CD4-positive, alpha-beta memory T cell (primary cell): ENCODE measurements at places on chromosomes 12 and 14. TPM values are rescaled to one million over a fixed set of nuclear protein-coding genes. Genes with fewer than 3 reads are reported as not detected.

GRCh38 chr14:99256483-99256874 is 15.5 kb downstream of the BCL11B start:
- peaks cover 45% of the 10 kb centered on the region for H3K36me3 ChIP-seq
- H3K27ac ChIP-seq = peak overlapping the region; percentile 98
- no peaks in the 10 kb centered on the region for H3K27me3 ChIP-seq
- peak overlapping the region; percentile 31 for H3K4me3 ChIP-seq

- H3K4me3 ChIP-seq = no peak overlapping the region
- H3K4me1 ChIP-seq = no peaks in the 10 kb centered on the region
- H3K27ac ChIP-seq = no peak overlapping the region
These were observed 144.2 kb downstream of the PAWR start for GRCh38 chr12:79546466-79547043.

GRCh38 chr12:105983622-105984320 is 155.0 kb downstream of the NUAK1 start:
- no peak overlapping the region for H3K27ac ChIP-seq
- no peak overlapping the region for H3K4me3 ChIP-seq
- H3K36me3 ChIP-seq = no peaks in the 10 kb centered on the region
- DNase-seq = no peak

Gene ARG2
- total RNA-seq = 0.55 TPM

- no peak overlapping the region for H3K27ac ChIP-seq
- H3K4me1 ChIP-seq = no peaks in the 10 kb centered on the region
- no peaks in the 10 kb centered on the region for H3K36me3 ChIP-seq
- peak; percentile 2 for DNase-seq
- no peaks in the 10 kb centered on the region for H3K27me3 ChIP-seq
These were observed 132.9 kb upstream of the DAAM1 start for GRCh38 chr14:59055439-59056045.

- H3K27ac ChIP-seq = peak overlapping the region; percentile 76
- peak overlapping the region; percentile 55 for H3K4me3 ChIP-seq
- DNase-seq = no peak
- peaks cover 98% of the 10 kb centered on the region for H3K4me1 ChIP-seq
These were observed 68.2 kb downstream of the DAD1 start for GRCh38 chr14:22520796-22521195.

Gene SLC10A1
- not detected for total RNA-seq

- H3K36me3 ChIP-seq = no peaks in the 10 kb centered on the region
- peak overlapping the region; percentile 99 for H3K27ac ChIP-seq
- peak overlapping the region; percentile 84 for H3K4me3 ChIP-seq
- DNase-seq = no peak
These were observed 703 bp downstream of the TMED10 start for GRCh38 chr14:75175677-75176141.

DNA sequence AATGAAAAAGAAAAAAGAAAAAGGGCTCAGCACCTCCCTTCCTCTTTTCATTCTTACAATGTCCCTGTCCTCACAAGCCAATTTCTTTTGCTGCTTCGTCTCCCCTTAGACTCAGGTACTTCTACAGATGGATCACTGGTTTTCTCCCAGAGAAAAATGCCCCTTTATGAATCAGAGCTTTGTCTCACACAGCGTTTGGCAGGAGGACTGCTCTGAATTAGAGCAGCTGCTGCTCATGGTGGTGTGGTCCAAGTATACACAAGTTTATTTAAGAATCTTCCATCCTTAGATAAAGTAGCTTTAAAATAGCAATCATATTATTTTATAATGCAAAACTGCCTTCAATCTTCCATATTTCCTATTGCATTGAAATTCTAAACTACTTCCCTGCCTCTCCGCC is 80.3 kb downstream of the SLC8A3 start:
- no peaks in the 10 kb centered on the region for H3K27me3 ChIP-seq
- H3K27ac ChIP-seq = no peak overlapping the region
- H3K36me3 ChIP-seq = no peaks in the 10 kb centered on the region
- DNase-seq = no peak
- H3K4me3 ChIP-seq = no peak overlapping the region
- no peaks in the 10 kb centered on the region for H3K4me1 ChIP-seq

- no peak for DNase-seq
- H3K4me1 ChIP-seq = no peaks in the 10 kb centered on the region
- no peaks in the 10 kb centered on the region for H3K27me3 ChIP-seq
- no peak overlapping the region for H3K27ac ChIP-seq
These were observed 118.4 kb upstream of the FZD10 start for GRCh38 chr12:130043685-130044406.

GRCh38 chr12:19002216-19002615 is 127.3 kb upstream of the PLEKHA5 start:
- no peak overlapping the region for H3K4me3 ChIP-seq
- H3K36me3 ChIP-seq = no peaks in the 10 kb centered on the region
- no peaks in the 10 kb centered on the region for H3K4me1 ChIP-seq
- DNase-seq = no peak

Gene PCNX1
- total RNA-seq = 115 TPM

Gene FOXG1
- total RNA-seq = not detected

- DNase-seq = no peak
- no peaks in the 10 kb centered on the region for H3K36me3 ChIP-seq
- H3K4me3 ChIP-seq = no peak overlapping the region
- H3K4me1 ChIP-seq = no peaks in the 10 kb centered on the region
- no peak overlapping the region for H3K27ac ChIP-seq
These were observed 228.9 kb downstream of the TTC8 start for GRCh38 chr14:89053303-89053702.

Gene TPPP2
- not detected for total RNA-seq

DNA sequence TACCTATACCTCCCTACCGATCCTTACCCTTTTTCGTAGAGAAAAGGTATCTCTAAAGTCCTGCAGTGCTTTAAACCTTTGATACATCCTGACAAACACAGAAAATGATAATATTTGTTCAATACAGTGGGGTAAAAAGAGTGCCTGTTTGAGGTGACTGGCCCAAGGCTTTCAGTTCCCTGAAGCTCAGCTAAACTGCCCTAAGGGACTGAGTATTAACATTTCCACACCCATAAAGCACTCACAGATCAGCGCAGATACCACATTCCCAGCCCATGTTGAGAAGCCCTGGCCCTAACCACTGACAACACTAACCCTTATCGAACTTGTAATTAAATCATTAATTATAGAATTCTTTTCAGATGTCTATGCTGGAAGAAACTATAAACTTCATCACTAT is 108.7 kb downstream of the DIP2B start:
- no peak overlapping the region for H3K27ac ChIP-seq
- no peak for DNase-seq
- no peaks in the 10 kb centered on the region for H3K27me3 ChIP-seq

GRCh38 chr14:102373110-102373509 is 10.4 kb downstream of the TECPR2 start:
- DNase-seq = no peak
- H3K4me1 ChIP-seq = no peaks in the 10 kb centered on the region
- H3K36me3 ChIP-seq = peaks cover 3% of the 10 kb centered on the region
- no peaks in the 10 kb centered on the region for H3K27me3 ChIP-seq

- no peaks in the 10 kb centered on the region for H3K27me3 ChIP-seq
- no peaks in the 10 kb centered on the region for H3K36me3 ChIP-seq
- no peak for DNase-seq
- no peaks in the 10 kb centered on the region for H3K4me1 ChIP-seq
These were observed 431.9 kb downstream of the BCL11B start for GRCh38 chr14:98840091-98840490.

Gene TUBA1C
- total RNA-seq = 51.2 TPM

DNA sequence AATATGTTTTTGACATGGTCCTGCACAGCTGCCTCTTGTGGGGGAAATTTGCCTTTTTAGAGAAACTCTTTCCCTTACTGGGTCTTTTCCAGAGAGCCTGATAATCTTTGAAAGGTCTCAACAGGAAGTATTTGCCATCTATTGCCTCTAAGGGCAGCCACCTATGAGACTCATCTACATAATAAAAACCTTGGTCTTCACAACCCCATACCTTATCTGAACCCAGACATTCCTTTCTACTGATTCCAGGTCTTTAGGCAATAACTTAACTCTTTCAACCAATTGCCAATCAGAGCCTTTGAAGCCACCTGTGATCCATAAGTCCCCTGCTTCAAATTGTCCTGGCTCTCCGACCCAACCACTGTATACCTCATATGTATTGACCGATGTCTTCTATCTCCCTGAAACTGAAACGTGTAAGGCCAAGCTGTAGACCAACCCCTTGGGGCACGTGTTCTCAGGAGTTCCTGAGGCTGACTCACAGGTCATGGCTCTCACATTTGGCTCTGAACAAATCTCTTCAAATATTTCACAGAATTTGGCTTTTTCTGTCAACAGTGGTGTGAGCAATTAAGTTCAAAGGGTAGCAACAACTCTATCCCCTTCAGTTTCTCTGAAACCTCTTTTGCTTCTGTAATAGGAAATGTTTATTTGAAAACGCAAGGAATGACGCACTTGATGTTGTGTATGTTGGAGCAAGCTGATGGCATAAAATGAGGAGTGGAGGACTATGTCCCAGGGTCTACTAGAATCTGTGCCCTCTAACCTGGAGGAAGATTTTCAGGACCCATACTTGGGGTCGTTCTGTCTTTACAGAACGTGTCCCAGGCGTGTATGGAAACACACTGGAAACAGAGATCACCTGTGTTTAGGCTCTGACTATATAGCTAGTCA is 49.2 kb upstream of the EIF5 start:
- H3K4me3 ChIP-seq = no peak overlapping the region
- H3K4me1 ChIP-seq = no peaks in the 10 kb centered on the region
- no peaks in the 10 kb centered on the region for H3K27me3 ChIP-seq
- H3K36me3 ChIP-seq = no peaks in the 10 kb centered on the region

DNA sequence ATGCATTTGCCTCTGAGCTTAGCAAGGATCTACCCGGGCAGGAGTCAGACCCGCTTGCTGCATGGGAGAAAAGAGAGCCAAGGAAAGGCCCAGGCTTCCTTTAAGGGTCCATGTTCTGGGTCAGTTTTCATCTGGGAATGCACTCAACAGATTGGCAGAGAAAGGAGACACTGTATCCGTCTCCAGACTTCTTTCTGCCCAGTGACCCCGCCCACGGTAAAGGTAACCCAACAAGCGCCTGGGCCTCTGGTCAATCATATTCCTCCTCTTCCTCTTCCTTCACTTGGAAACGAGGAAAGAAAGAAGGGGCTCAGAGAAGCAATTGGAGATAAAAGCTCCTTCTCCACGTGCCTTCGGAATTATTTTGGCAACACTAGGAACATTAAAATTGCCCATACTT is 27.1 kb upstream of the TCP11L2 start:
- H3K4me1 ChIP-seq = no peaks in the 10 kb centered on the region
- no peak overlapping the region for H3K27ac ChIP-seq
- no peak for DNase-seq

- H3K4me1 ChIP-seq = no peaks in the 10 kb centered on the region
- no peak overlapping the region for H3K4me3 ChIP-seq
- H3K27me3 ChIP-seq = no peaks in the 10 kb centered on the region
- no peaks in the 10 kb centered on the region for H3K36me3 ChIP-seq
- DNase-seq = no peak
- no peak overlapping the region for H3K27ac ChIP-seq
These were observed 197.3 kb upstream of the ARHGAP5 start for GRCh38 chr14:31879661-31880348.
